Activated T-helper 1 cell treated with anti-CD3 and anti-CD28 coated beads, Interleukin-2, amount 50 U/mL, for 16 hours (primary cell): ENCODE measurements at places on chromosomes 3 and 15.

DNA sequence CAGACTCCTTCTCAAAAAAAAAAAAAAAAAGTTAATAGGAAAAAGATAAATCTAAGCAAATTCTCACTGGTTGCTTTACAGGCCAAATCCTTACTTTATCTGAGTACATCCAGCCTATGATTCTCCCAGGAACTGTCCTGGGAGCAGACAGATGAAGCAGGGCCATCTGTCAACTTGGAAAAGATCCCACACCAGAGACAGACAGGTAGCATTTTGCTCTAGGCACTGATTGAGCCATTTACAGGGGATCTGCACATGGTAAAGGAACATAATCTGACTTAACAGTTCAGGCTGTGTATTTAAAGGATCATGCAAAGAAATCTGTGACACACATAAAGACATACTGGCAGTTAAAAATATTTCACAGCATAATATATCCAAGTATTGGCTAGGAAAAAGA, 1006.5 kb downstream of the TBL1XR1 start:
- DNase-seq: no peak

DNA sequence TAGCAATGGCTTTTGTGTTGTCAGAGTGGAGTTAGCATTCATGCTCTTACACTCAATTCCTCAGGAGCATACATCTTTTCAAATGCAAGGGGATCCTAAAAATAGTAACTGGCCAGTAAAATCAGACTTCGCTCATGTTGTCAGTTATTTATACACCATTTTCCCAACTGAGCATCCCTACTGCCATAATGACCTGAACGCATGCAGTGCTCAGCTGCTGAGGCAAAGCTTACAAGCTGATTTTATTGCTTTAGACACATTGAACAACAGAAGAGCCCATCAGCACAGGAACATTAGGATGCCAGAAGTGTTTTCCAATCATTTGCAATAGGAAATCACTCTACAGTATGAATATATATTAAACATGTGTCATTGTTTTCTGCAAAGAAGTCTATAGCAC, 689.7 kb upstream of the BCHE start:
- DNase-seq: no peak

DNA sequence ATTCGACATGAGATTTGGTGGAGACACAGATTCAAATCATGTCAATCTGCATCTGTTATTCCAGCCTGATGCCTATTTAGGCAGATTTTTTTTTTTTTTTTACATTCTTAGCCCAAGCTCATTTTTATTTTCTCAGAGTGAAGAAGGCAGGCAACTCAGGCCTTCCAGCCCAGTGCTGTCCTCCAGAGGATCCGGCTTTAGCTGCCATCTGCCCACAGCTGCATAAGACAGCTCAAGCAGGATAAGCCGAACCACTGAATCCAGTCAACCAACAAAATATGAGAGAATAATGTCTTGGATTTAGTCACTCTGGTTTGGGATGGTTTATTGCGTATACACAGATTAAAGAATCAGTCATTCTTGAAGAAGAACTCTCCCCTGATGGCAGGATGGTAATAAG, 19.9 kb upstream of the COLQ start:
- DNase-seq: no peak

DNA sequence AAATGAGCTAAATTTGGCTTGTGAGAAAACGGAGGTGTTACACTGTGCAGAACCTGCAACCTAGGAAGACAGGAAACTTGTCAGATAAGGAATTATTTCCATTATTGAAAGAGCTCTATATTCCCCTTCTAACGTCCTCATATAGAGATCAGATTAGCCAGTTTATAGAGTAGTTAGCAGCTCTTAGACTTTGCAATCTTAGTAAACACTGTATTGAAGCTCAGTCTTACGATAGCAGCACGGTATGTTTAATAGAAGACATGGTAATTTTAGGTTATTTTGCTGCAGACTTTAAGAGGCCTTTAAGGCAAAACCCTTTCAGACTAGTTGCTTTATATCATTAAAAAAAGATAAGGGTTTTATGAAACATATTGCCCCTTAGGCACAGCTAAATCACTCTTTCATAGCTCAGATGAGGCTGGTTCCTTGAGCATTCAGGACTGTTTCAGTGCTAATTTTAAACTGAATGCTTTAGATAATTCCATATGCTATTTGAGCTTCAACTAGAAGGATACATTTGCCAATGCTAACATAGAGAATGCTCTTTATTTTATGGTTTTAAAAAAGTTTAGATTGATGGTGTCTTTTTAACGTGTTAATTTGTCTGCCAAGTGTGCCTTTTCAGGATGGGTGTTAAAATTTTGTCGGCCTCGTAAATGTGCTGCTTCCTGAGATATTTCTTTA, 234.3 kb downstream of the PYDC2 start:
- no peak for DNase-seq
